HFFc6 (cell line): ENCODE measurements at places on chromosomes 6 and 20.

DNA sequence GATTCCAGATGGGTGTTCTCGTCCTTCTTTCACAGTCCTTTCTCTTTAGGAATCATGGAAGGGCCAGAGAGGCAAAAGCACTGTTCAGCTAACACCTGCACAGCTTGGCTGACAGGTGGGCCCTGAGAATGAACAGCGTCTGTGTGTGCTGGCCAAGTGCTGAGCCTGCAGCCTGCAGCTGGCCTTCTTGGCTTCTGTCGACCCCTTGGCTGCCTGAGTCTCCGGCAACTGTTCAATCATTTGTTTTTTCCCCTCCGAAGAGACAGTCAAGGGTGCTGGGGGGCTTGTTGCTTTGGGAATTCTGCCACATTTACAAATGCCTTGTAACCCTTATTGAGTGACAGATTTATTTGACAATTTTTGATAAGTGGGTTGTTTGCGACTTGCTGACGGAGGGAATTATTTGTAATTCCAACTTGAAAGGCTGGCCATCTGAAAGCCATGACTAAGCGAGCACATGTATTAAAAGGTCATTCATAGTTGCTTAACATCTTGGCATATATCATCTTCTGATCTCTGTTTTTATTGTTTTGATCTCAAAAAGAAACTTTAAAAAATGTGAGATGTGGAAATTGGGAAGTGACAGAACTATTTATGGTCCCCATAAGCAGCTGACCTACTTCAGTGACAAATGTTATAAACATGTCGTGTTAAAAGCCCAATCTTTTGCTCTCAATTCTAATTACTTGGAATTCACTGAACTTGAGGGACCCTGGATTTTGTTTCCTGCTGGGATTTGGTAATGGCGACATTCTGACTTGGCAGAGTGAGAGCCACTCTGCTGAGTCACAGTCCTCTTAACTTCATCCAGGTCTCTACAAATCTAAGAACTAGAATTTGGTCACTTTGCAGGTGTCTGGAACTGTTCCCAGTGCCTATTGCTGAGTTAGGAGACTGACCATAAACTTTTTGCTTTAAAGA is 41.9 kb upstream of the FERMT1 start:
- no peak for DNase-seq

DNA sequence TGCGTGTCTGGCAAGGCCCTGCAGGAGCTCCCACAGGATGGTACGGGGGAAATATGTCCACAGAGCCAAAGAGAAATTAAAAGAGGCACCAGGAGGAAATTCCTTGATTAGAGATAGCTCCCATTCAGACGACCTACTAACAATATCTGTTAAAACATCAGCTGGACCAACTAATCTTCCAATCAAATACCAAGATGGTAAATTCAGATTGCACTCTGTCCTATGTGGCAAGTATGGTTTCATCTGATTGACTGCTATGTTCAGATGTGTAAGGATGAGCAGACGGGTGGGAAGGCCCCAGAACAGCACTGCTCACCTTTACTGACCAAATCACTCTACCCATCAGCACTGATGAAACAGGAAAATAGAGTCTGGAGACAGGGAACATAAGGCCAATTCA is 19.5 kb downstream of the BPIFA2 start:
- DNase-seq, result no peak

DNA sequence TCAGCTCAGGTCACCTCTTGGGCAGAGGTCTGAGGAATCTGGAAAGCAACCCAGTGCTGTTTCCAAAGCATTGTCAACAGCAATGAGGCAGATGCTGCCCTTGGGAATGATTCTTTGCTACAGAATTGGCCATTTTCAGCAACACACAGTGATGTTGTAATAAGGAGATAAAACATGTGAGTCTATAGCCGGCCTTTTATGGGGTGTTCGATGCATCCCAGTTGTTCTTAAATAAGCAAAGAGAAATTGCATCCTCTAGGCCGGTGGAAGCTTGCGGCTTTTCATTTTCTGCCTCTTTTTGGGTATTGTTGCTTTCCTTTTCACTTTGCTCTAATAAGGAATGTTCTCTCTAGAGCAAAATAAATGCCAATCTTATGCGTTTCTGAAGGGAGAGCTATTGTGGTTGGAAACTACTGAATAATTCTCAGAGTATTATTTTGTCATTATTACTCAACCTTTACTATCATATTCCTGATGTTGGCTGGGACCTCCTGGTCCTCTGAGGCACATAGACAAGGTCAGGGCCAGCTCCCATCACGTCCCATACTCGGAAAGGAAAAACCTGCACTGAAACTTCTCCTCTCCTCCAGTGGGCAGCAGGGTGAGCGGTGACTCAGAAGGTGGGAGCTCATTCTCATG is 214.2 kb downstream of the CDH26 start:
- no peak for DNase-seq

DNA sequence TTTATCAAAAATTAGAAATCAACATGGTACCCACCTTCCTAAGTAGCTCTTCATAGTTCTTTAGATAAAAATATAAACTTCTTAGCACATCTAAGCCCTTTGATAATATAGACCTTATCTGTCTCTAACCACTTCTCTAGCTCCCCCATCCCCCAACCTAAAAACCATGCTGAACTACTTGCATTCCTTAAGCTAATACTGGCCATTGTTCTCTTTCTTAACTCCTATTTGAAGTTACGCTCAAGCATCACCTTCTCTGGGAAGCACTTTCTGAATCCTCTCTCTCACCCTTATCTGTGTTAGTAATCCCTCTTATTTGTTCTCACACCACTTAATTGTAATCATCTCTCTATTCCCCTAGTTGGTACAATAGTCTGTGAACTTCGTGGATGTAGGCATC is 153.0 kb downstream of the PHF3 start:
- DNase-seq, result no peak

- no peak for DNase-seq
These were observed 980.3 kb upstream of the FLRT3 start for GRCh38 chr20:15317546-15318232.

GRCh38 chr20:45432294-45432693 is 16.4 kb downstream of the PIGT start:
- no peak for DNase-seq
